ENCODE measurements at places on chromosomes 5 and 9.

DNA sequence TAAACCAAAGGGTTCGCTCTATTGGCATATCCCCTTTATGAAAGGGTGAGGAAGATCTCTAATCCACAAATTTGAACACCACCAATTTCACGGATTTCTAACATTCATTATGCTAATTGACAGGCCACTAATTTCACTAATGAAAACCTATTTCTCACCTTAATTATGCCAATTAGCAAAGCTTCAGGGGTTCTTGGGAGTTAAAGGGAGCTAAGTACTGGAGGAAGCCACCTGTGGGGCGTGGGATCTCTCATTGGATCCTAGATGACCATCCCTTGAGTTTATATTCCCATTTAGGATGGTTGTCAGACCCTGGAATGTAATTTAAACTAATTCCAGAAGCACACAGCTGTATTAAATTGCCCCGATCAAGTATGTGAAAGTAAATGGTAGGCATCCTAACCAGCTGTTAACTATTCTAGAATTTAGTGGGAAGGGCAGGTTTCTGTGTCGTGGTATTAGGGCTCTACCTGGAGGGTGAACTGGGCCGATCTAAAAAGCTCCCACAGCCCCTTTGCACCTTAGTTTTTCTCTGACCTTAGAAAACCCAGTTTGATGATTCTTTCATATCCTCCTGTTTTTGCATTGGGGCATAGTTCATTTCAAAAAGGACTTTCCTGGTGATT lies 77.1 kb downstream of the C9orf152 start:
- DNase-seq, result no peak

DNA sequence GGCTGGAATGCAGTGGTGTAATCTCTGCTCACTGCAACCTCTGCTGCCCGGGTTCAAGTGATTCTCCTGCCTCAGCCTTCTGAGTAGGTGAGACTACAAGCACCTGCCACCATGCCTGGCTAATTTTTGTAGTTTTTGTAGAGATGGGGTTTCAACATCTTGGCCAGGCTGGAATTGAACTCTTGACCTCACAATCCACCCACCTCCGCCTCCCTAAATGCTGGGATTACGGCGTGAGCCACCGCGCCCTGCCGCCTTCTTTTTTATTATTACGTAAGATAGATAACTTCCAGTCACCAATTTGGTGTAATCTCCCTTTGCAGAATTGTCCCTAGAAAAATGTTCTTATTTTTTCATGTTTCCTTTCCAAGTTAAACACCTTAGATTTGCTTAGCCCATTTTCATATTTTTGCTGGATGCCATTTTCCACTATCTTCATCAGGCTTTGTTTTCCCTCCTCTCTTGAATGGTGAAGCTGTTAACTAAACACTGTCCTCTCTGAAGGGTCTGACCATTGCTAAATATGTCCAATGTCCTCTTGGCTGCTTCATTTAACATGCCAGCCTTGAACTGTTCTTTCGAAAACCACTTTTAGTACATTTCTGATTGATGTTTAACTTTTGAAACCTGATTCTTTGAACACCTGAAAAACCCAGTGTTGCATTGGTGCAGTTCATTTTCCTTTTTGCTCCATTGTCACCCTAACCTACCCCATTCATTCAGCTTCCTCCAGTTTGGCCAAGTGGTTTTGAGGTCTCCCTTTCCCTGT lies 135.1 kb upstream of the PIK3R1 start:
- no peak for DNase-seq

GRCh38 chr9:15469862-15470261 lies 40.9 kb downstream of the PSIP1 start:
- no peak for DNase-seq

DNA sequence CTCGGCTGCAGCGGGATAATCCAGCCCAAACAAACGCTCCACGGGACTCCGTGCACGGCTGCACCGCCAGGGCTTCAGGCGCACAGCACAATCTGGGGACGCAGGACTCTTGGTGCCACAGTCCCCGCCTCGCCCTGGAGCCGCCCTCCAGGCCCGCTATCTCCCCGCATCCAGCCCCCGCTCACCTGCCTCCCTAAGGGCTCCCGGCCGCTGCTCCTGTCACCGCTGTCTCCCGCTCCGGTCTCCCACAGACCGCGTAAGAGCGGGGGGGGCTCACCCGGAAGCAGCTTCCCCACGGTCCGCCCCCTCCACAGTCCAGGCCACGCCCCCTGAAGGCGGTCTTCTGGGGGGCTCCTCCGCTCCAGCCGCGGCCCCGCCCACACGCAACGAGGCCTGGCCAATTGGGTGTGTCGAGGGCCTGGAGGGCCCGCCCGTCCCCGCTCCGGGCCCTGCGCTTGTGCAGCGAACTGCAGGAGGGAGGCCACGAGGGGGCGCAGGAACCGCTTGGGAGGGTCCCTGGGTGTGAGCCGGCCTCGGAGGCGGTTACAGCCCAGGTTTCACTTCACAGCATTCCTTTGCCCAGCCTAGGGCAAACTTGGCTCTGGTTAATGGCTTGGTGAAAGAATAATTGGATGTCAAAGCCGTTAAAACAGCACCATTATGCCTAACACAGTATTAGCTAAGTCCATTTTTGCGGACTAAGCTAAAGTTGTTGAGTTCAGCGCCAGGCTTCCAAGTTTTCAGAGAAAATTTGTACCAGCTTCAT lies at the start of gene ALAD:
Gene ALAD, minus strand, starts transcription at position 258 of the 766 bp plus-strand sequence. CDS start 7,725 bp downstream, outside the sequence.
- peak; percentile 98 for DNase-seq

DNA sequence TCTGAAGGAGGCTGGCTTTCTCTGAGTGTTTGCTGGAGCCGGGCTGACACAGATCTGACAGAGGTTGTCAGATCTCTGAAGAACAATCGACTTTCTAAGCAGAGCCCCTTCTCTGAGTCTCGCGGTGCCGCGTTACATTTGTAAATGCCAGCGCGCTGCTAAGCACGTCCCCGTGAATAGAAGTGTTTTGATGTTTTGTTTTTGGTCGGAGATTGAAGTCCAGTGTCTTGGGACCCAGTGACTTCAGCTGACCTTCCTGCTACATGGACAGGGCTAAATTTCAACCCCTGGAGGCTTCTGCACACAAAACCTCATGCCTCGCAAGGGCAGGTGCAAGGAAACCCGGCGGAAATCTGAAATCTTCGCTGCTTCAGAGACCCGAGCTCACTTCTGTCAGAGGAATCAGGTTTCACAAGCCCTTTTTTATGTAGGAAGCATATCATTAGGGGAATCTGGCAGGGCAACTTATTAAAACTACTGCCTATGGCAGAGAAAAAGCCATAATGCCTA lies 27.2 kb downstream of the NEUROG1 start:
- DNase-seq, result no peak
